Stimulated activated CD8-positive, alpha-beta memory T cell treated with anti-CD3 and anti-CD28 coated beads, Interleukin-15, amount 100 ng/mL, for 24 hours (primary cell): ENCODE measurements at places on chromosomes 7 and 10.

GRCh38 chr7:94195813-94196212 is 191.7 kb upstream of the BET1 start:
- DNase-seq, result no peak

DNA sequence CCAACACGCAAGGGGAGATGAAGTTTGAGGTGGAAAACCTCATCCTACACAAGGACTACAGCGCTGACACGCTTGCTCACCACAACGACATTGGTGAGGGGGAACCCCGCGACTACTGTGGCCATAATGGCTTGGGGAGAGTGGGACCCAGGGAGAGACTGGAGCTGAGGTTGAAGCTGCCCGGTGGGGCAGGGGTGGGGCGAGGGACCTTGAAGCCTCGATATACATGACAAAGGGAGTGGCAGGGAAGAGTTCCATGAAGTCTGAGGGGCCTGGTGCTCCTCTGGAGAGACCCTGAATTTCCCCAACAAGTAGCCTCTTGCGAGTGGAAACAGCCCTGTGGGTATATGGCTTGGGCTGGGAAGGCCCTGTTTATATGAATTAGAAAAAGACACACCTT is 3.1 kb downstream of the PLAU start:
- DNase-seq, result no peak

DNA sequence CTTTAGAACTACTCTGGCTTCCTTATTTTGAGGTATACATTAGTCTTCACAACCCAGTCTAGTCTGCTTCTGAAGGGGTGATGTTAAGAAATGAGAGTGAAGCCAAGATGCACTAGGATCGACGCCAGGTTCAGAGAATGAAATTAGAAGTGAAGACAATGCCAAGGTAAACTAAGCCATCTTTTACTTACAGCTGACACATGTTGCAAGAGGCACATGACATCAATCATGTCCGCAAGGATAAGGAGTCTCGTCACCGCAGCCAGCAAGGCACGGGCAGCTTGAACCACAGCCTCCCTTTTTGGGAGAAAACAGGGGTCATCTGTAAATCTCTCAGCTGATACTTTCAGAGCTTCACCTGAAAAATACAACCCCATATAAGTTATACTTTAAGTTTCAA is 156.7 kb downstream of the CTNNA3 start:
- no peak for DNase-seq

GRCh38 chr10:101444058-101444898 is 90.3 kb downstream of the BTRC start:
- DNase-seq, result no peak
